K562 (cell line): ENCODE measurements at places on chromosomes 6 and 20.

DNA sequence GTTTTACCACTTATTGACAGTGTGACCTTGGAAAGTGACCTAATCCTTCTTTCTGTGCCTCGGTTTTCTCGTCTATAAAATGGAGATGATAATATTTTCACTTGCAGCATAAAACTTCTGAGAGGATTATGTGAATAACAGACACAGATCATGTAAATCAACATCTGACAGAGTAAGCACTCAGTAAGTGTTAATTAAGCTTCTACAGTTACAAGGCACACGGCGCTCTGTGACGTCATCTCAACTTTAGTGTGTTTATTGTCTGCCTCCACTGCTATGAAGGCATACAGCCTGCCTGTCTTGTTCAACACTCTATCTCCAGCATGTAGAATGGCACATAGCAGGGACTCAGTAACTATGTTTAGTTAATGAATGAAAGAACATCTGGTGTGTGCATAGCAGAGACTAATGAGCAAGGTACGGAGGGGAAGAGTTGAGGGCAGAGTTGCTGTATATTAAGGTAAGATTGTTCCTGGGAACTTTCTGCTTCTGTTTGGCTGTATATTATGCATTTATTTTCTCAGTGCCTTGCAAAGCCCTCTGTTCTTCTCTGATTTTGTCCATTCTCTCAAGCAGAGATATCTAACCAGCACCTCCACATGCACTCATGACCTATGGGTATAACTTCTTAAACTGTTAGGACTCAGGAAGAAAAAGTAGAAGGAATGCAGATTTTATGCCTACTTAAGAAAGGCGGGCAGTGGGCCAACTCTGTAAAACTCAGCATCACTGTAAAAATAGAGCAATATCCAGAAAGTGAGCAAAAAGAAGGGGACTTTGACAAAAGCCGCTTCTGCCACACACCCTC lies 66.4 kb upstream of the STMND1 start:
- DNase-seq, result no peak

- DNase-seq, result no peak
Observed at GRCh38 chr20:59402681-59403080, 102.3 kb downstream of the EDN3 start.

DNA sequence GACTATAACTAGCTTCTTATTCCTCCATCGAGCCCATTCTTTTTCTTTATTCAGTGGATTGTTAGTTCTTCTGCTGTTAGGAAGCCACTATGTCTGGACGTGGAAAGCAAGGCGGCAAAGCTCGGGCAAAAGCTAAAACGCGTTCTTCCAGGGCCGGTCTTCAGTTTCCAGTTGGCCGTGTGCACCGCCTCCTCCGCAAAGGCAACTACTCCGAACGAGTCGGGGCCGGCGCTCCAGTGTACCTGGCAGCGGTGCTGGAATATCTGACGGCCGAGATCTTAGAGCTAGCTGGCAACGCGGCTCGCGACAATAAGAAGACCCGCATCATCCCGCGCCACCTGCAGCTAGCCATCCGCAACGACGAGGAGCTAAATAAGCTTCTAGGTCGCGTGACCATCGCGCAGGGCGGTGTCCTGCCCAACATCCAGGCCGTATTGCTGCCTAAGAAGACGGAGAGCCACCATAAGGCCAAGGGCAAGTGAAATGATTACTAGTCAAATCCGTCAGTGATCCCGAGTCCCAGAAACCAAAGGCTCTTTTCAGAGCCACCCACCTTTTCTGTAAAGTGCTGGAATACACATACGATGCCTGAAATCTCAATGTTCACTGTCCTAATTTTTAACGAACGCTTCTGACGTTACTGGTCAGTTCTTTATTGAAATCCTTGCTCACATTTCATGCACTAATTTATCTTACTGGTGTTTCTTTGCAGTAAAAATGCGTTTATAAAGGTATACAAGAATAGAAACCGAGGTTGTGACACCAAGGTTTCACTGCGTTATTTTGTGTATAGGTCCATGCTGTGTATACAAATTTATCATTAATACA lies 129.9 kb downstream of the HFE start:
- peak; percentile 74 for DNase-seq

DNA sequence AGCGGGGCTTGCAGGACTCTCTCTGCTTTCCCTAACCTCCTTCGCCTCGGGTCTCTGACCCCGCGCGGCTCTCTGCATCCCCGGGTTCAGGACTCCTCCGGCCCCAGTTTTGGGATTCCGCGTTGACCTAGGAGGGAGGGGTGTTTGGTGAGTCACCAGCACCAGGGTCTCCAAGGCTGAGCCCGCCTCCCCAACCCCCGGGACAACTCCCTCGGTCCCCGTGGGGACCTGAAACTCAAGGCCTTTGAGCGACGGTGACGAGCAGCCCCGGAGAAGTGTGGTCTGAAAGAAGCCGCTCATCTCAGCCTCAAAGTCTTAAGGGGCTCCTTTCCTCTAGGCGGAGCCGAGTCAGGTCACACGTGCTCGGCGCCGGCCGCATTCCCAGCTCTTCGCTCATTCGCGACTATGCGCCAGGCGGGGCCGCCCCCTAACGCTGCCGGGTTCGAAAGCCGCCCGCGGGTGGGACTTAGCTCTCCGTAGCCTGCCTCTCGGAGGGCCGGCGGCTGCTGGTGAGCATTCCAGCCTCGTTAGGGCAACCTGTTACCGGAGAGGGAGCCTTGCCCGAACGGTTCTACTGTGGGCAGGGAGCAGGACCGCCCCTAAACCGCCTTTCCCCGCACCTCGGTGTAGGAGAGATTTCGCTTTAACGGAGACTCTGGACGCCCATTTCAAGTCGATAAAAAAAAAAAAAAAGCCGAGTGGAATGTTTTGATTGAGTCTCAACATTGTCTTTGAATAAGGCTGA lies 3.0 kb upstream of the PRDM13 start:
- peak; percentile 64 for DNase-seq

DNA sequence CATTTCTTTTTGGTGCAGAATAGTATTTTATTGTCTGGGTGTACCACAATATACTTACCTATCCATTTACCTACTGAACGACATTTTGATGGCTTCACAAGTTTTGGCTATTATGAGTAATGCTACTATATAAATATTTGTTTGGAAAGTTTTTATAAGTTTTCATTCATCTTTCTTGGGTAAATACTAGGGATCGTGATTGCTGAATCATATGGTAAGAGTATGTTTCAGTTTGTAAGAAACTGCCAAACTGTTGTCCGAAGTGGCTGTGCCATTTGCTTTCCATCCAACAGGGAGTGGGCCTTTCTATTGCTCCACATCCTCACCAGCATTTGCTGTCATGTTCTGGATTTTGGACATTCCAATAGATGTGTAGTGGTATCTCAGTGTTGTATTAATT lies 104.2 kb downstream of the CDYL start:
- DNase-seq, result no peak

GRCh38 chr20:58990651-58991445 lies 9.8 kb downstream of the NELFCD start:
- DNase-seq, result no peak

DNA sequence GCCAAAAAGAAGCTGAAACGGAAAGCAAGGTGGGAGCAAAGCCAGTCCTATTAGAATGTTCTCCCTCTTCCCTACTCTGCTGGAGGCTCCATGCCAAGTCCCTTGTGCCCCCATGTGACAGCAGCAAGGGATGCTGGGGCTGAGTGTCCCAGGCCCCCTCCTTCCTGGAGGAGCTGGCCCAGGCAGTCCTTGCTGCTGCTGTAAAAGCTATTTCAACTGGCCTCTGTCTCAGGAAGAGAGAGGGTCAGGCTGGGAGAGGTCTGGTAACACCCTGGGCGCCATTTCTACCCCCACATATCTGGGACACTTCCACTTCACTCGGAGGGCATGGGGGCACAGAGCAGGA lies 25.0 kb downstream of the TTBK1 start:
- no peak for DNase-seq

DNA sequence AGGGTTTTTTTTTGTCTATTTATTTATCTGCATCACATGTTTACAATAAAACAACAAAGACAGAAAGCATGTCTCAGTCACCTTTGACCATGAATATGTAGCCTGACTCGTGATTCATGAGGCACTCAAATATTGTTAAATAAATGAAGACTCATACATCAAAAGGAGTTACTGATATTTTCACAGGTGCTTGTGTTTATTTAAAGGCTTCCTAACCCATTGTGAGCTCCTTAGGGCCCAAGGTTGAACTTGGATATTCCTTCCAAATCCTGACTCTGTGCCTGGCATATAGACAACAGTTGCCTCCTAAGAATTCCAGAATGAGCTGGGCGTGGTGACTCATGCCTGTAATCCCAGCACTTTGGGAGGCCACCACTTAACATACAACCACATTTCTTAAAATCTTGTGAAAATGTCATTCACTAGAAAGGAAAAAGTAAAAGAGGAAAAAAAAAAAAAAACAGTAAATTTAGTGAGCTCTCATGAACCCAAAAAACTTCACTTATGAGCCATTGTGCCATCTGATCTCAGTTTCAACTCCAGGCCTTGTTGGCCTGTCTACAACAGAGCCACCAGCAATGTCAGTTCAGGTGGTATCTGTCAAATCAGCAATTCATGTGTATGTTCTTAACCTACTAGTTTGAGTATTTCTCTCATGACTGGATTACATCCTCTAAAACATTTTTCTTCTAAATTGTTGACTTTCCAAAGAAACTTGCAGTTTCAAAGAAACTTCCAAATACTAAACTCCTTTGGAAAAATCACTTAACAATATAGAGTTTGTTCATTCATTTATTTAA lies 162.7 kb upstream of the MARCKS start:
- no peak for DNase-seq

GRCh38 chr20:33664762-33665144 lies 2.0 kb upstream of the ACTL10 start:
- DNase-seq, result no peak

GRCh38 chr6:119224095-119224701 lies 125.4 kb downstream of the MAN1A1 start:
- no peak for DNase-seq

DNA sequence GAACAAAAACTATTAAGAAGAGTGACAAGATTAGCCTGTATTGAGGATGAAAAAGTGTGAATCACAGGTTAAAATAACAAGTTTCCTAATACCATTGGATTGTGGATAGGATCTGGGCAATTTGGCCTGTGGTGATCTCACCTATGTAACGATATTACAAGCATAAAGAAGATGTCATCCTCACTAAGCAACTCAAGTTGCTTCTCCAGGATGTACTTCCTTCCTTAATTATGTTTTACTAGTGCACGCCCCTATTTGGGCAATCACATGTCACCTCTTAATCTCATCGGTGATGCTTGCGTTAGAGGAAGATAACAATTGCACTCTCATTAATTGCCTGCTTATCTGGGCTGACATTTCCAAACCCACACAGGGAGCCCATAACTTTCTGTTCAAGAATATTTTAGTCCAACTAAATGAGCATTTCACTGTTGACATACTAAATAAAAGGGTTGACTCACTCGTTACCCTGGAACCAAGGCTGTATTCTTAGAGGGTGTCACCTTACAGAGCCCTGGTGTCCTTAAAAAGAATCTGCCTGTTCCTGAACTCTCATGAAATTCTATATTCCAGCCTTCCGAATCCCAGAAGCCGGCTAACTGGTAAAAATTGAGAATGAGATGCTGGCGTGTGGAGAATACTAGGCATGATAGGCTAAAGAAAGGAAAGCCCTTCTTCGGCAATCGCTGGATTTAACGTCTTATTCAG lies 88.2 kb upstream of the ATXN1 start:
- DNase-seq, result no peak

- DNase-seq, result no peak
Observed at GRCh38 chr6:91704531-91704930, 1117.7 kb upstream of the MAP3K7 start.

DNA sequence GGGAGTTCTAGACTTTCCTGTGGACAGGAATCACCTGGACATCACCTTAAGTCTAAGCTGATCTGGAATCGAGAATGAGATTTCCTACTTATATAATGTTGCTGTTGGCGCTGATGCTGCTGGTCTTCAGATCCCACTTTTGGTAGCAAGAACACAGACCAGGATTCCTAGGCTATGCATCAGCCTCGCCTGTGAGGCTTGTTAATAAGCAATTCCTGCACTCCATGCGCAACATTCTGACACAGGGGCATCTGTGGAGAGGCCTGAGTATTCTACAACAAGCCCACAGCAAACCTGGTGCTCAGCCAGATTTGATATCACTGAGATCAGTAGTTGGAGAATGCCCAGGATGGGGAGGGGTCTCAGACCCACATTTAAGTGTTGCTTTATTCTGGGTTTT lies 52.0 kb upstream of the TRIM26 start:
- no peak for DNase-seq

- DNase-seq, result no peak
Observed at GRCh38 chr6:115058414-115059211, 715.8 kb upstream of the HS3ST5 start.

GRCh38 chr6:170025935-170026750 lies 264.7 kb downstream of the DLL1 start:
- DNase-seq, result no peak

GRCh38 chr20:63125581-63125837 lies 90.4 kb downstream of the YTHDF1 start:
- no peak for DNase-seq

- DNase-seq, result no peak
Observed at GRCh38 chr20:63014710-63015109, 7.9 kb upstream of the BHLHE23 start.

GRCh38 chr20:48406498-48406897 lies 421.3 kb downstream of the PREX1 start:
- no peak for DNase-seq

DNA sequence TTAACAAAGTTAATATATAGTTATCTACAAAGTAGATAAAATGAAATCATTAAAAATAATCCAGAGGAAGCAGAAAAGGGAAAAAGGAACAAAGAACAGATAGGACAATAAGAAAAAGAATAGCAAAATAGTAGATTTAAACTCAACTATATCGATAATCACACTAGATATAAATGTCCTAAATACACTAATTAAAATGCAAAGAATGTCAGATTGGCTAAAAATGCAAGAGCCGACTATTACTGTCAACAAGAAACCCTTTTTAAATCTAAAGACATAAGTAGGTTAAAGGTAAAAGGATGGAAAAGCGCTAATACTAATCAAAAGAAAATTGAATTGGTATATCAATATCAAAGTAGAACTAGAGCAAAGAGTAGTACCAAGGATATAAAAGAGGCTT lies 164.8 kb upstream of the AKAP12 start:
- no peak for DNase-seq

- no peak for DNase-seq
Observed at GRCh38 chr20:14064333-14064732, 69.0 kb downstream of the MACROD2 start.

GRCh38 chr6:2526766-2527165 lies 224.0 kb downstream of the MYLK4 start:
- no peak for DNase-seq

GRCh38 chr6:14716499-14717146 lies 529.2 kb upstream of the JARID2 start:
- no peak for DNase-seq

- no peak for DNase-seq
Observed at GRCh38 chr6:81241126-81242041, 511.1 kb downstream of the TENT5A start.

DNA sequence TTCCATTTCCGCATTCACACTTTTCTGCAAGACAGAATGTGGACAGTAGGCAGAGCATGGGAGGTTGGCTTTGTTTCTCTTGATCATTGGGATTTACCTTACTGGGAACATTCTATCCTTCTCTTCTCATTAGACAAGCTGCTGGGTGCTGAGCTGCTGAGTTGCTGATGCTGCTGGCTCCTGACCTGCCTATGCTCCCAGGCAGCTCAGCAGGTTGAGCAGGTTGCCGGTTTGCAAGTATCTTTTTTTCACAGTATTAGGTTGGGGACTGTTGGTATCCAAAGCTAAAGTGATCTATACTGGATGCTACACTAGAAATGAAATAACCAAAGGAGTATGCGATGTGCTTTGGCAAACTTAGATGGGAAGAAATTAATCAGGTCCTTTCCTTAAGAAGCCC lies 23.7 kb upstream of the ADGRF4 start:
- no peak for DNase-seq

GRCh38 chr20:34806255-34806654 lies 19.2 kb downstream of the NCOA6 start:
- DNase-seq, result no peak
